Hindlimb muscle (tissue), 1 donor: ENCODE measurements at places on chromosomes 2 and 18.

DNA sequence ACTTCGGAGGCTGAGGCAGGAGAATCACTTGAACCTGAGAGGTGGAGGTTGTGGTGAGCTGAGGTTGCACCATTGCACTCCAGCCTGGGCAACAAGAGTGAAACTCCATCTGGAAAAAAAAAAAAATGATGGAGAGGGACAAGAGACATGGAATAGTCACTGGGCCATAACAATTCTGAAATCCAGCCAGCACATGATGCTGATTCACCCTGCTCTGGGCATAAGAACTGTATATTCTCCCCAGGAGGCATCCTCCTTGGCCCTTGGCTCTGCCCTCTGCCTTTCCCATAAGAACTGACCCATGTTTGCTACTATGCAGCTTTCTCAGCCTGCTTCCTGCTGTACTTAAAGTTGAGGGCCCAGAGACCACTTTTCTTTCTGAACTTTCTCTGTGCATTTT is 297.7 kb downstream of the GBX2 start:
- DNase-seq, result no peak

- no peak for DNase-seq
These were observed 120.7 kb downstream of the NCK2 start for GRCh38 chr2:105865222-105865913.

GRCh38 chr2:218854860-218855259 is 4.7 kb upstream of the WNT6 start:
- DNase-seq, result no peak

- DNase-seq, result no peak
These were observed 136.7 kb downstream of the CDH2 start for GRCh38 chr18:28040211-28040610.

DNA sequence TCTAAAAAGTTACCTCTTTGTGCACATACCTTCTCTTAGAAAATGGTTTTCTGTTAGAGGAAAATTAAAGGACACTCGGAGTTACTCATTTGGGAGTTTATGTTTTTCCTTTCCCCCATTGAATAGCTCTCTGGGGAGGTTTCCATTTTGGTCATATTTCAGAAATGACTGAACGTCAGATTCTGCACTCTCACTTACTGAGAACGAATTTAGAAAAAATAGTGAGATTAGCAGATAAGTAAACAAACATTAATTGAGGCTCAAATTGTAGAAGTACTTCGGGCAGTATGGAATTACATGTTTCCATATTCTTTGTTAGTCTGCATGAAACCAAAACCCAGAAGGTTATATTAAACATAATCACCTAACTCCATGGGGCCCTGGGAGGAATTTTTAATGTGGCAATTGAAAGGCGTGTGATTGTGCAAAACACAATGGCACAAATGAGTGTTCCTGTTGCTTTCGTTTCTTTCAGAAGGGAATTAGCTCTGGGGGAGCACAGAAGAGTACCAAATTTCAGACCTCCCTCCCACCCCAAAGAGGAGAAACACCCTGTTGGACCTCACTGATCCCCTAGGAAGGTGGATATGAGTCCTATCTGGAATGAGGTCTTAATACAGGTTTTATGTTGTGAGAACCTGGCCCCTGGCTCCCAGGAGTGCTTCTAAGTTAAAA is 212.3 kb downstream of the BCL2 start:
- DNase-seq, result no peak
